Right cardiac atrium (tissue), 5 donors: ENCODE measurements at places on chromosomes 2 and 18.

GRCh38 chr2:47014564-47015051, 99.0 kb upstream of the MCFD2 start:
- peak; percentile 77 for DNase-seq

- DNase-seq: peak; percentile 57
These were observed 57.8 kb upstream of the TXNDC2 start for GRCh38 chr18:9827793-9828505.

GRCh38 chr18:8982416-8983183, 119.9 kb upstream of the NDUFV2 start:
- DNase-seq: no peak

GRCh38 chr2:112198780-112199179, 56.1 kb downstream of the ZC3H8 start:
- DNase-seq: no peak

GRCh38 chr2:109162999-109163398, 34.0 kb downstream of the SH3RF3 start:
- peak; percentile 69 for DNase-seq

GRCh38 chr2:43142921-43143438, 83.4 kb downstream of the ZFP36L2 start:
- DNase-seq: no peak

DNA sequence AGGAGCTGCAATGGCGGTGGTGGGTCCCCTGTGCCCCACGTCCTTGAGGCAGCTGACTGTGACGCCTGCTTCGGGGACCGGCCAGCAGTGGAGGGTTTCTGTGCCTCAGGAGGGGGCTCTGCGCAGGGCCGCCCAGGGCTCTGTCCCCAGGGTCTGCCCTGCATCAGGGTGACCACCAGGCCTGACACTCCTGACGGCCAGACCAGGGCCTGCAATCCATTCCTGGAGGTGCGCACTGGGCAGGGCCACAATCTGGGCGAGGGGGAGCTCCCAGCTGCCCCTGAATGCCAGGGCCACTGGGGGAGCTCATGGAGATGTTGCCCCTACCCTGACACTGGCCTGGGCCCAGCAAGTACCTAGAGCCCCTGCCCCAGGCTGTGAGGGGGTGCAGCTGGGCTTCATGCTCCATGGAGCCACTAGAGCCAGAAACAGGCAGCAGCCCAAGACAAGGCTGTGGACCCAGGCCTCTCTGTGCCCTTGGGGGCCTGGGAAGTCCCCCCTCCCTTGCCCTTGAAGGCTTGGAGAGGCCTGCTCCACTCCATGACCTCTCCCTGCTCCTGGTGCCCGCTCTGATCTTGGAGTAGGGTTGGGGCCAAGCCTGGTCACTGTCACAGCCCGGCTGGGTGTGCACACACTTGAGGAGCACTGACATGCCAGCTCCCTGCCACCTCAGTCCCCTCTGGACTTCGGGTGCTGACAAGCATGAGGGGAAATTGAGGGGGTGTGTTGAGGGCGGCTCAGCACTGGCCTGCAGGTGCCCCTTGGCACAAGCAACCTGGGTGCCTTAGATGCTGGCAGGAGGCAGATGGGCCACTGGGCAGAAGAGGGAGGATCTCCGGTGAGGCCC, 55.9 kb downstream of the LDAH start:
- peak; percentile 7 for DNase-seq

- DNase-seq: no peak
These were observed 88.4 kb upstream of the DNER start for GRCh38 chr2:229802785-229803184.

DNA sequence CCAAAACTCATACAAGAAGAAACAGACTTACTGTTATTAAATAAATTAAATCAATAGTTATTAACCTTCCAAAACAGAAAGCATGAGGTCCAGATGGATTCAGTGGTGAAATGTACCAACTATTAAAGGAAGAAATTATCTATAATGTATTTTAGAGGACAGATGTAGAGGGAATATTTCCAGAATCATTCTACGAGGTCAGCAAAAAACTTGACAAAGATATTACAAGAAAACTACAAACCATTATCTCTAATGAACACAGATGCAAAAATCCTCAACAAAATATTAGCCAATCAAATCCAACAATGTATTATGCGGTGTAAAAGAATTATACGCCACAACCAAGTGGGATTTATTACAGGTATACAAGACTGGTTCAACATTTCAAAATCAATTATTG, 63.7 kb downstream of the ROCK2 start:
- DNase-seq: no peak

DNA sequence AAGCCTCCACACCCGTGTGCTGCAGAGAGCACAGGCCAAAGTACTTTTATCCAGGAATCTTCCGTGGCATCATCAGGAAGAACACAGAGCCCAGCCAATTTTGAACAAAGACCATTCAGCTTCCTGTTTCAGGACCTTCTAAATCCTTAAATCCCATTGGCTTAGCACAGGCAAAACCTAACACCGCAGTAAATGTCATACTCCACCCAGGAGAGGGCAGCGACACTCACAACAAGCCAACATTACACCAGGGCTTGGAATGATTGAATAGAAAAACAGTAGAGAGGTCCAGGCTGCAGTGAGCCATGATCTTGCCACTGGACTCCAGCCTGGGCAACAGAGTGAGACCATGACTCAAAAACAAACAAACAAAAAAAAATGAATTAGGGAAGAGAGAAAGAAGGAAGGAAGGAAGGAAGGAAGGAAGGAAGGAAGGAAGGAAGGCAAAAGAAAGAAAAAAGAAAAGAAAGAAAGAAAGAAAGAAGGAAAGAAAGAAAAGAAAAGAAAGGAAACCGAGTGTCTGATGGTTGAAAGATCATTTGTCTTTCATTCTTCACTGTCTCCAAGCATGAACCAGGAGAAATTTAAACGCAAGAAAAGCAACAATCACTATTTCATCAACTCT, 144.6 kb upstream of the SATB2 start:
- DNase-seq: no peak

DNA sequence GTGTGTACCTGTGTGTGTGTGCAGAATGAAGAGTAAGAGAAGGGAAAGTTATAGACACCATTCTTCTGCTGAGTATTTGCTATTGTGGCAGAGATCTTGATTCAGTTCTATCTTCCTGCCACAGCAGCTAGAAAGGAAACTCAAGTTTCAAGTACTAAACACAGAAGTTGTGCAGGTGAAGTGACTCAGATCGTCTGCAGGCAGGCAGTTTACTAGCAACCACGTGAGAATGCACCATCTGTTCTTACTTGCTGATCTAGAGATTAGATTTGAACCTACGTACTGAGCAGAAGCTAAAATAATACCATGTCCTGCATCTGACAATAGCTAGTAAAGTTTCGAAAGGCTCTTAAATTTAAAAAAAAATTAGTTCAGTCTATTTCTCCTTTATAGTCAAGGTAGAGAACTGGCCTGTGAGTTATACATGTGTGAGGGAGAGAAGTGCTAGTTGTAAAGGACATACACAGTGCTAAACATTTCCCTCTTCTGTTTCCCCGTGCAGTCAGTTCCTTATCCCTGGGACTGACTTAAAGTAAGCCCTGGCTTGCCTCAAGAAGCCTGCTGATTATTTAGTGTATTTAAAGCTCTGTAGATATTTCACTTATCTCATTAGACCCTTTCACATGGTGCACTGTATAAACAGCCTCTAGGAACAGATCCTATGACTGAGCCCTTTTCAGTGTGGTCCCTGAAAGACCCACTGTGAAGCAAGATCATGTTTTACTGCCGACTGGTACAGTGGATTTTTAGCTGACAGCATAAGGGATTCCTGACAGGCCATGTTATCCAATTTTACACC, 45.0 kb downstream of the SLC38A11 start:
- no peak for DNase-seq

DNA sequence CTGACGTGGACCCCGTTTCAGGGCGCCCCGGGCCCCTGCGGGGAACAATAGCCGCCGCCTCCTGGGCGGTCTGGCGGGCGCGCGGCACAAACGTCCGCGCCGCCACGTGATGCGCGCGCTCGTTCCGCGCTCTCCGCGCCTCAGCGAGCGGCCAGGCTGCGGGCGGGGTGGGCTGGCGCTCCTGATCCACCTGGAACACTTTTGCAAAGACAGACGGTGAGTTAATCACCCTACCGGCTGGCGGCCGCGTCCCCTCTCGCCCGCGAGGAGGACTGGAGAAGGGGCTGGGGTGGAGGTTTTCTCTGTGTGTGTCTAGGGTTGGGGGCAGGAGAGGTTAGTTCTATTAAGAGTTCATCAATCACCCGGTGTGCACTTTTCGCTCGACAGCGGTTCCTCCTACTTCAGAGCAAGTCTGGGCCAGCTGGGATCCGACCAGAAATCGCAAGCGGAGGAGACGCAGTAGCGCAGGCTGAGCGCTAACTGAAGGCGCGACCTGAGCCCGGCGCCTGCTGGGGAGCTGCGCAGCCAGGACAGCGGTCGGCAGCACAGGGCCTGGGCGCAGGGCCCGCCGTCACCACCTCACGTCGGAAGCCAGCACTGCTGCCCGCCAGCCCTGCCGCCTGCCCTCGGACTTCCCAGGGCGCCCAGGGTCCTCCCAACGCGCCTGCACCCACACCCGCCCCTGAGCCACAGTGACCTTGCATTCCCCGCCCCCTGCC, 10.3 kb upstream of the HOXD1 start:
- DNase-seq: no peak

- DNase-seq: no peak
These were observed 216.7 kb downstream of the DOK6 start for GRCh38 chr18:69617408-69617807.

DNA sequence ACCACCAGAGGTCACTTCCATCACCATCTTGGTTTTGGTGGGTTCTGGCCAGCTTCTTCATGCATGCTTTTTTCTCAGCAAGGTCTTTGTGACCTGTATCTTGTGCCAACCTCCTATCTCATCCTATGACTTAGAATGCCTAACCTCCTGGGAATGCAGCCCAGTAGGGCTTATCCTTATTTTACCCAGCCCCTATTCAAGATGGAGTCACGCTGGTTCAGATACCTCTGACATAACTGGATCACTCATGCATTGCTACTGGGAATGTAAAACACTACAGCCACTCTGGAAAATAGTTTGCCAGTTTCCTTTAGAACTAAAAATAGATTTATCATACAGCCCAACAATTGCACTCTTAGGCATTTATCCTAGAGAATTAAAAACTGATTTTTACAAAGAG, 219.2 kb downstream of the IRS1 start:
- no peak for DNase-seq

- DNase-seq: no peak
These were observed 11.0 kb upstream of the OSR1 start for GRCh38 chr2:19369341-19369955.

- DNase-seq: no peak
These were observed 25.4 kb downstream of the FAM98A start for GRCh38 chr2:33573657-33574056.

DNA sequence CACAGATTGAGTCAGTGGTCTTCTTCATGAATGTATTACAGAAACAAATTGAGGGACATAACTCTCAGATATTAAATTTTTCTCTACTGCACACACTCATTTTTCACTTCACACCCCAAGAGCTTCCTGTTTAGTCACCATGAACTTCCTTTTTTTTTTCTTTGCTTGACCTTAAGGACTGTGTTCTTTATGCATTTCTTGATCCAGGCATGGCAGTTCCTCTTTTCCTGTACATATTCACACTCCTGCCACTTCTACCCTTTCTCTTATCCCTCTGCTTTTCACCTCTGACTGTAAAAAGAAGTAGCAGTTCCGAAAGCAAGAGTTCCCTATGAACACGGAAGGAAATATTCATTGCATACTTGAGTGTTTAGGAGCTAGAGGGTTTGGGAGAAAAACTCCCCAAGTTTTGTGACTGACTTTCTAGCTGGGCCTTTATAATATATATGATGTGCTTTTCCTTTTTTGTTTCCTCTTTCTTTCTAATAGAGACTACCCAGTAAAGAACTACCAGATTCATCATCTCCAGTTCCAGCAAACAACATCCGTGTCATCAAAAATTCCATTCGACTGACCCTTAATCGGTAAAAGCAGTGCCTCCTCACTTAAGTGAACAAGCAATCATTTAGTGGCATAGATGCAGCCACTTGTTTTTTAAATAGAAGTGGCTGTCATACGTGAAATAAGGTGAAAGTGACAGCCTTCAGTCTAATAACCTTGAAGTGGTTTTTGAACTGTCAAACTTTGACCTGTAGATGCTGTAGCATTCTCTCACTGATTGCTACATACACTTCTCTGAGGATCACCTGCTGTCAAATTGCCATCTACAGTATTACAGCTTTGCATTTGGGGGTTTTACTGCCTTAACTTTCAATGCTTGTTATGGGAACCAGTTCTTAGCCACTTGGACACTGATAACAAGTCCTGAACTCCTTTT, 40.8 kb downstream of the PAPOLG start:
- DNase-seq: no peak

DNA sequence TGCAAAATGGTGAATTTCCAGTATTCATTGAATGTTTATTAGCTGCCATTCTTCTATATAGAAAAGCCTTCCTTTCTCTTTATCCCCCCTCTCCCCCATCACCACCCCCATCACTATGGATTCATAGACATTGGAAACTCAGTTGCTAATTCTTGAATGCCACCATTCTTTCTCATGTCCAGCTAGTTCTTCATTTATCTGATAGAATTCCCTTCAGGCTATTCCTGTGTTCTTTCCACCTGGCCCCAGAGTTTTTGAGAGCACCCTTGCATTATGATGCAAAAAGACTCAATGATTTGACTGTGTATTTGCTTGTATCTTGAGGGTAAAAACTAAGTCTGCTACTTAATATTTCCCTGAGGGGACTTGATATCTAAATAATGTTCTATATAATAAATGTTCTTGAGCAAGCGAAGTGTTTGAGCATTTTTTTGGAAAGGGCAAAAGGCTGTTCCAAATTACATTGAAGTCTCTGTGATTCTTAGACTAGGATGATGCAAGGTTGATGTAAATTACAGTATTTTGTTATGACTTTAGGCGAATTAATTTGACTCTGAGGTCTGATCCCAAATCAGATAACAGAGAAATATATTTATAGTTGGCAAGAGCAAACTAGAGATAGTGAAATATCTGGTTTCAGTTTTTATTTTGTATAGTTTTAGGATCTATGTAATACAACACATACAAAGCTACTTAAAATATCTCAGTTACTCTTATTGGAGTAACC, 18.8 kb upstream of the SOS1 start:
- no peak for DNase-seq

DNA sequence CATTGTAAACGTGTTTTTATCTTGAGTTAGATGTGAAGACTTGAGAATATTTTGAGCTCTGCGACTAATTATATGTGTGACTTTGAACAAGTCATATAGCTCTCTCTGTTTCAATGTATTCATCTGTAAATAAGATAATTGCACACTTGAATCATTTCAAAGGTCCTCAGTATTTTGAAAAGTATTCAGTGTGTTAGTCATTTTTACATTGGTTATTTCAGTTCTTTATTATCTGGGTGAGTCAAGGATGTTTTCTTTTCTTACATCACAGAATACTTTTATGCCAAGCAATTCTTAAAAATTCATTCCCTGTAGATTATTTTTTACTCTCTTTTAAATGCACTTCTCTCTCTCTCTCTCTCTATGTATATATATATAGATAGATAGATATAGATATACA, 1098.0 kb upstream of the ZEB2 start:
- no peak for DNase-seq

- no peak for DNase-seq
These were observed 1324.1 kb upstream of the SLC39A10 start for GRCh38 chr2:194332799-194333490.

DNA sequence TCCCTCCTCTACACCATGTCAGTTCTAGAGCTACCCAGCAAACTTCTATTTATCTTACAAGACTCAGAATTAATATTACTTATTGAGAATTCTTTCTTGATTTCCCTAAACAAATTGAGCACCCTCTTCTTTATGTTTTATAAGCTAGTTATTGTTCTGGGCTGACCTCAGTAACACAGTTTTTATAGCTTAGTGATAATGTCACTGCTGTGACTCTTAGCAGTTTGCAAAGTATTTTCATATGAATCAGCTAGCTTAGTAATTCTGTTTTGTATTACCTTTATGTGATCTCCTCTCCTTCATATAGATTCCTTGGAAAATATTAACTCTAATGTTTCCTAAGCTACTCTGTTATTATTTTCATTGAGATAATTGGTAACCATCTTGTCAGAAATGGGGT, 114.9 kb downstream of the PMS1 start:
- DNase-seq: no peak
